Stimulated activated CD4-positive, alpha-beta T cell treated with anti-CD3 and anti-CD28 coated beads, Interleukin-1b, Interleukin-23, amount 100 ng/mL, for 4 hours (primary cell): ENCODE measurements at places on chromosomes 3 and 15.

GRCh38 chr3:84141571-84141970 lies 817.2 kb upstream of the CADM2 start:
- DNase-seq = no peak

DNA sequence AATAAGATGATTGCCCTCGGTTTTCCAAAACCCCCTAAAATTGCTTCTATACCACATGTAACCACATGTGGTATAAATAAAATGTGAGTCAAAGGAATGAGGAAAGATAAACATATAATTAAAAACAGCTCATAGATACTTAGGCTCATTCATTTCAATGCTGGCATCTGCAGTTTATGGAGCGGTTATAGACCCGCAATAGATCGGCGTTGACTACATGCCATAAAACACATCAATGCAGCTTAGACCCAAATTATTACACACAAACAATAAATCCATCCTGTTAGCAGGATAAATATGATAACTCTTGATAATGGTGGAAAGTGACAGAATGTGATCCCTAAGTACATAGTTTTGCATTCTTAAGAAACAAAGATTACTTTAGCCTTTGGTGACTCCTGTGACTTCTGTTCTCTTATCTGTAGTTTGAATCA lies 143.7 kb downstream of the NR2F2 start:
- DNase-seq = no peak

GRCh38 chr15:24955531-24955921 lies 739 bp downstream of the SNRPN start:
- no peak for DNase-seq

DNA sequence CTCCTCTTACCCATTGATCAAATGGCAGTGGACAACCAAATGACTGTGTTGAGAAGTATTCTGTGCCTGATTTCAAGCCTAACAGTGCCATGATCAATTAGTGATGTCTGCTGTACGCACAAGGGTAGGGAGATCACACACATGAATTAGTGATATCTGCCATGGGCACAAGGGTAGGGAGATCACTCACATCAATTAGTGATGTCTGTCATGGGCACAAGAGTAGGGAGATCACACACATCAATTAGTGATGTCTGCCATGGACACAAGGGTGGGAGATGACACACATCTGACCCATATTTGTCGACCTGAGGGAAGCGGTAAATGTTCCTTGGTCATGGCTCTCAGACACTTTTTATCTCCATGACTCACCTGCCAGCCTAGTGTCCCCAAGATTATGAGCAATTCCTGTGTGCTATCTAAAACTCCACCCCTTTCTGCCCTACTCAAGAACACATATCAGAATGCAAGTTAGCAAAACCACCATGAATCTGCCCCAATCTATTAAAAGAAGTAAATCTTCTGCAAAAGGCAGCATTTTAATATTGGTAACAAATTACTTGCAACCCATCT lies 165.0 kb downstream of the NTRK3 start:
- no peak for DNase-seq

DNA sequence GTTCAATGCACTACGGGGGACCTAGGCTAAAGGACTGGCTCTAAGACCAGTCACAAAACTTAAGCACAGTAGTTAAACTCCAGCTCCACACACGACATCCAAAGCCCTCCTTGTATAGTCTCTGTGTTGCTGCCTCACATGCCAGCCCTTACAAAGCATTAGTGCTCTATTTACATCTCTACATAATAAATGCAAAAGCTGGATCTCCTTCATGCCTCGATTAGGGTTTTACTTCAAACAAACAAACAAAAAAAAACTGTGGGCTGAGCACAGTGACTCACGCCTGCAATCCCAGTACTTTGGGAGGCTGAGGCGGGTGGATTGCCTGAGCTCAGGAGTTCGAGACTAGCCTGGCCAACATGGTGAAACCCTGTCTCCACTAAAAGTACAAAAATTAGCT lies 9.6 kb downstream of the PGBD4 start:
- no peak for DNase-seq

DNA sequence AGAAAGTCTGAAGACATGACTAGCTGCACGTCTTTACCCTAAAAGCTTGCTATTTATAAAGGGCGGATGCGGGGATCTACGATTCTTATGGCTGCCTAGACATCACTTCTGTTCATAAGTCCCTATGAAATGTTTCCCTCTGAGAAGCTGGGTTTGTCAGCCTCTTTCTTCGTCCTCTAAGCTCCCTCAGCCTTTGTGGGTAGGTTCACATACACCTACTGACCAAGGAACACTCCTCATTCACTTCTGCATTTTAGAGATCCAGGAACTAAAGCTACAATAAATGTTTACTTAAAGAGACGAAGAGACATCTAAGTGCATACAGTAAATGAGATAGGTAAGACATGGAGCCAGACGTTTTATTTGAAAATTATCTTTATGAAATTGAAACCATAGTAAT lies 16.7 kb upstream of the RAMAC start:
- DNase-seq = no peak

- DNase-seq = no peak
Observed at GRCh38 chr3:156274791-156275190, 154.4 kb downstream of the KCNAB1 start.

DNA sequence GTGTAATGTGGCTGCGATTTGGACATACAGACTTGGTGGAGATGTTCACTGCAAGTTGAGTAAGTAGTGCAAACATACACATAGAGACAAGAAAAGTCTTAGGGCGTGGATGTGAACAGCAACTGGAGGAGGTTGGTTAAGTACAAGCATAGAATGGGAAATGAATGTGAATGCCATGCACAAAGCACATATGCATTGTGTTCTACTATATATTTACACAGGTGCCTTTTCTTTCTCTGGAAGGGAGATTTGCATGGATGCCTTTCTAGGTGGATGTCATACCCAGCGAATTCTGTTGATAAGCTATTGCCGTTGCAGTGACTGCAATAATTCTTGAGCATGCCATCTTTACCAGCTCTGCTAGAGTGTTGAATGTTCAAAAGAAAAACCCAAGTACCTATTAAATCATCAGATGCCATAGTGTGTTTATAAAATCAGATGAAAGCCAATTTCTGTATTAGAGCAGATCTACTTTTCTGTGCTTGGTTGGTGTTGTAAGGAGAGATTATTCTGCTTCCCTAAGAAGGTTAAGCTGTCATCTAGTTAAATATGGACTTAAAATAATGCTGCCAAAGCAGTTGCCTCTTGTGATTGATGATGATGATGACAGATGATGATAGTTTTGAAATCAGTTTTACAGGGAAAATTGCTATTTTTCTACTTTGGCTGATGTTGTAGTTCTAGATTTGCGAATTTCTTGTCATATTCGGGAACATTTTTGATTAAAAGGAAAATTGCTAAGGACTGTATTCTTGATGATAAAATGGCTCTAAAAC lies 148.4 kb downstream of the CNTN4 start:
- no peak for DNase-seq

DNA sequence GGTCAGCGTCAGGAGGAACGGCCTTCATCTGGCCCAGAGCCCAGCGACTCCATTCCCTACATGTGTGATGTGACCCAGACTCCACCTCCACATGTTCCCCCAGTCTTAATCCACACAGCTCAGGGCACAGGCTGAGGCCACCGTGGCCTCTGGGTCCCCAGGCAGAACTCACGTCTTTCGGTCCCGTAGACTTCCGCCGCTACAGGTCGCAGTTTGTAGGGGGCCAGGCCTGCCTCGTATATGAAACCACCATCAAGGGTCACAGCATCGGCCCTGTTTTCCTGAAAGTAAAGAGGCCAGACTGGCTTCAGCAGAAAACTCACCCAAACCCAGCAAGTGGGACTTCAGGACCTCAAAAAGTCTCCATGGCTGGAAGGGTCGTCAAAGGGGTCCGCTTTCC lies 8.6 kb downstream of the LTF start:
- DNase-seq = no peak
